ENCODE measurements at places on chromosomes 16 and 17. TPM values are rescaled to one million over a fixed set of nuclear protein-coding genes. Genes with fewer than 3 reads are reported as not detected.

IRX5 gene
- total RNA-seq: 5.3 TPM

CNTNAP4 gene
- under 0.01 TPM for total RNA-seq

G6PC1 gene
- total RNA-seq: not detected

TMEM114 gene
- not detected for total RNA-seq

TBC1D26 gene
- total RNA-seq: not detected

ABCC12 gene
- total RNA-seq: under 0.01 TPM

LRRC37A gene
- total RNA-seq: 4.5 TPM

KRT32 gene
- total RNA-seq: not detected

POLR3K gene
- total RNA-seq: 3.5 TPM

SLC47A1 gene
- 5.1 TPM for total RNA-seq

FOXN1 gene
- not detected for total RNA-seq

SLC12A3 gene
- not detected for total RNA-seq

PYY gene
- total RNA-seq: not detected

TMEM132E gene
- total RNA-seq: not detected

NLRC3 gene
- not detected for total RNA-seq

PPL gene
- total RNA-seq: 90.0 TPM

C16orf89 gene
- not detected for total RNA-seq

CSH2 gene
- not detected for total RNA-seq

KRTAP2-3 gene
- total RNA-seq: not detected

ZNF267 gene
- total RNA-seq: 14.1 TPM

PDILT gene
- not detected for total RNA-seq

TP53TG3B gene
- not detected for total RNA-seq

CBX8 gene
- total RNA-seq: 2.0 TPM

MSLN gene
- not detected for total RNA-seq

RAB37 gene
- total RNA-seq: 0.20 TPM

TPPP3 gene
- 0.98 TPM for total RNA-seq

CETP gene
- total RNA-seq: not detected

PTGES3L gene
- not detected for total RNA-seq

RRN3 gene
- 26.5 TPM for total RNA-seq

SPHK1 gene
- total RNA-seq: 32.0 TPM

ADAD2 gene
- total RNA-seq: not detected

PNMT gene
- not detected for total RNA-seq

HOXB13 gene
- not detected for total RNA-seq

TSPAN10 gene
- 1.4 TPM for total RNA-seq

NOXO1 gene
- 0.39 TPM for total RNA-seq

LRRC36 gene
- total RNA-seq: not detected

KRT9 gene
- not detected for total RNA-seq

TERB1 gene
- not detected for total RNA-seq

KRT12 gene
- not detected for total RNA-seq

KRTAP1-1 gene
- not detected for total RNA-seq

CHRNE gene
- total RNA-seq: 0.37 TPM

SPATA22 gene
- 1.1 TPM for total RNA-seq

TMEM88 gene
- 0.20 TPM for total RNA-seq

SLC25A39 gene
- 80.5 TPM for total RNA-seq

ANKFN1 gene
- total RNA-seq: not detected

ACE gene
- 61.7 TPM for total RNA-seq

CCDC92B gene
- under 0.01 TPM for total RNA-seq

USP7 gene
- 37.1 TPM for total RNA-seq

PPP4C gene
- 182 TPM for total RNA-seq

WNT3 gene
- total RNA-seq: 0.37 TPM
